NCI-H2081 (cell line): ENCODE measurements at places on chromosomes 1 and 21.

- no peak for DNase-seq
Observed at GRCh38 chr1:27372022-27372807, 2.4 kb downstream of the FCN3 start.

DNA sequence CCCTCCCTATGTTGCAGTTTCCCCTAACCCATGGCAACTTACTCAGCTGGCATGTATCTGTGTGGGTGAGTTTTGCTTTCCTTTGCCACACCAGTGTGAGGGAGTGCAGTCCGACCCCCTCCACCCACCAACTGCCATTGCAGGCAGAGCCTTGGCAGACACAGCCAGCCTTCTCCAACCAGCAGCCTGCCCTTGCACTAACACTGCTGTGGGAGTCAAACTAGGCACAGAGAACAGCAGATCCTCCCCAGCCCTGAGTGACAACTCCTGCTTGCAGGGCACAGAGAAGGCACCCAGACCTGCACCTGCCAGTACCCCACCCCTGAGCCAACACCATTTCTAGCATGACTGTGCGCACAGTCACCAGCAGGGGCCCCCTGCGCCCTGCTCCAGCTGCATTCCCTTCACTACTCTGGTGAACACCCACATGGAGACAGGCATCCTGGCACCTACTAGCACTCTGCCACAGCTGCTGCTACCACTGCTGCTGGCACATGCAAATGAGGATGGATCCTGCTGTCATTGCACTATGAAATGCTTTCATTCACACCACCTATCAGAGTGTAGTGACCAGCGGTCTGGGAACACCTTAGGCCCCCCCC is 98.4 kb downstream of the MAGI3 start:
- DNase-seq: peak; percentile 2

DNA sequence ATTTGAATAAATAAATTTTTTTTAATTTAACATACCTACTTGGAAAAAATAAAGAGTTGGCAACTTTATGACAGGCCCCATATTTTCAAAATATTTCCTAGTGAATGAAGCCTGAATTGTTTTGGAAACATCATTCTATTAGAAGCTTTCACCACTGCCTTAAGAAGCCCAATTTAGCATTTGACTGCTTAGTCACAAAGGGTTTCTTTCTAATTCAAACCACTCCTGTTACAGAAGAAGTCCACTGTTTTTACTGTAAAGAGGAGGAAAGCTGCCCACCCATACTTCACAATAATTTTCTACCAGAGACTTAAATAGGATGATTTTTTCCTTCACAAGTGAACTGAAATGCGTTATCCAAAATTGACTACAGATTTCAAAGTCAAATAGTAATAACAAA is 534.6 kb upstream of the PTBP2 start:
- no peak for DNase-seq

- DNase-seq: no peak
Observed at GRCh38 chr1:20323613-20323920, 32.9 kb downstream of the VWA5B1 start.

- DNase-seq: no peak
Observed at GRCh38 chr1:230985711-230986110, 6.8 kb downstream of the ARV1 start.

DNA sequence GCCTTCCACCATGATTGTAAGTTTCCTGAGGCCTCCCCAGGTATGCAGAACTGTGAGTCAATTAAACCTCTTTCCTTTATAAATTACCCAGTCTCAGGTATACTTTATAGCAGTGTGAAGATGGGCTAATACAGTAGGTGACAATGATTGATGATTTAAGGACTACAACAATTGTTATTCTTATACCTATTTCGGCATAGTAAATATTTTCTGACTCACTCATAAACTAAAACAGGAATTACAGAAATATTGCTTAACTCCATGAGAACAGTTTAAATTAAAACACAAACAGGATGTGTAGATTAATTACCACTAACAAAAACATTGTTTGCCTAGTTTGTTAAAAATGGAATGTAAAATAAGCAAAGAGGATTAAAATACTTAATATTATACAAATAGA is 839.9 kb downstream of the LTN1 start:
- no peak for DNase-seq

DNA sequence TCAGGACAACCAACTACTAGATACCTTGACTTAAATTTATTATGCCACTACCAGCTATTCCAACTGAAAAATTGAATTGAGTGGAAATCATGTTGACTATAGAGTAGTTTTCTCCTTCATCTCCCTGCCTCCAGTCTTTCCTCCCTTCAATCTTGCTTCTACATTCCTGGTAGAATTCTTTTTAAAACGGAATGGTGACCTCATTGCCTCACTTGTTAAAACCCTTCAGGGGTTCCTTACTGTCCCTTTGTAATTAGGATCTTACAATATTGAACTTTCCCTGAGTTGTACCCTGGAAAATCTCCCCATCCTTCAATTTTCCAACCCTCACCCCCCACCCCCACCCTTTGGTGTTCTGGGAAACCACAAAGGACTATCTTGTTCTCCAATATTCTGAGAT is 82.8 kb upstream of the ZNF326 start:
- no peak for DNase-seq

DNA sequence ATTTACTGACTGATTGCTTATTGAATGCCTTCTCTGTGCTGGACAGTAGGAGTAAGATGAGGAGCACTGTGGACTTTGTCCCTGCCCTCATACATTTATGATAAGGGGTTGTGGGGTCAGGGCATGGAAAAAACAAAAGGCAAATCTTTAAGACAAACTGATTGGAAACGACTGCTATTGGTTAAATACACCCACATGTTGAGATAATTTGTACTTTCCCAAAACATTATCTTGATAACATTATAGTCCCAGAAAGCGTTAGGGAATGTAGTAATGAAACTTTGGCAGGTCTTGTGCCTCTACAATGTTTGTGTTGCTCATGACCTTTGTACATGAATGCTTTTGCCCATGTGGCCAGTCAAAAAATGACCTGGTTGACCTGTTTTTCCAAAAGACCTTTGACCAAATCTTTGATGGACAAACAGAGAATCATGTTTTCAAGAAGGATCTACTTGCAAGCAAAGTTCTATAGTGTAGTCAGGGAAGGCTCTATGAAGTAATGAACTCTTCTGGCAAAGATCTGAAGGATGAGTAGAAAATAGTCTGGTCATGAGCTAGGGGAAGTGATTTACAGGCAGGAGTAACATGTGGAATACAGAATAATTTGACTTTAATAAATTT is 50.9 kb downstream of the LEPR start:
- no peak for DNase-seq

DNA sequence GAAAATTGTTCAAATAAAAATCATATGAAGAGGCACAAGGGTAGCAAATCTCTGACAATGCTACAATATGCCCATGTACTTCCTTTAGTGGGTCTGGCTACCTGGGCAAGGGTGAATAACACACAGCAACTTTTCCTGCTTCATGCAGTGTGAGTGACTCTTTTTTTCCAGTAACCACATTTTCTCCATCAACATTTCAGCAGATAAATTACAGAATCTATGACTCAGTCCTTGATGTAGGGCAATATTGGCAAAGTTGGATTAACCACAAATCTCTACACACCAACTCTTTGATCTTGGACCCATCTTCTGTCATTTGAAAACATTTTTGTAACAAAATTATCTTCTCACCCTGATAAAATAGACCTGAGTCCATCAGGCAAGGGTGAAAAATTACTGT is 31.7 kb downstream of the ERICH3 start:
- no peak for DNase-seq

GRCh38 chr1:230735447-230735846 is 11.7 kb upstream of the CAPN9 start:
- DNase-seq: no peak

DNA sequence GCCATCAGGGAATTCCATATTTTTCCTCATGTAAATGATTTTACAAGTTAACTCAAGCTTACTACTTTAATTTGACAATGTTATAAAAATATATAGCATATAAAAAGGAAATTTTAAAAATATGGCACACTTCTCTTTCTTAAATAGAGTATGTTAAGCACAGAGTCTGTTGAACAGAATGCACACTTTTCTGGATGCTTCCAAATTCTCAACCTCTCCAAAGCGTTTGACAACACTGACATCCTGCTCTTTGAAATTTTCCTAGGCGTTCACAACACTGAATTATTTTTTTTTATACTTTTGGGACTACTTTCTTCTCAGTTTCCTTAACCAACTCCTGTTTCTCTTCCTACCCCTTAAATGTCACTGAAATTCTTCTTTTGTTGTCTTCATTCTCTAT is 117.8 kb upstream of the PLXNA2 start:
- no peak for DNase-seq

DNA sequence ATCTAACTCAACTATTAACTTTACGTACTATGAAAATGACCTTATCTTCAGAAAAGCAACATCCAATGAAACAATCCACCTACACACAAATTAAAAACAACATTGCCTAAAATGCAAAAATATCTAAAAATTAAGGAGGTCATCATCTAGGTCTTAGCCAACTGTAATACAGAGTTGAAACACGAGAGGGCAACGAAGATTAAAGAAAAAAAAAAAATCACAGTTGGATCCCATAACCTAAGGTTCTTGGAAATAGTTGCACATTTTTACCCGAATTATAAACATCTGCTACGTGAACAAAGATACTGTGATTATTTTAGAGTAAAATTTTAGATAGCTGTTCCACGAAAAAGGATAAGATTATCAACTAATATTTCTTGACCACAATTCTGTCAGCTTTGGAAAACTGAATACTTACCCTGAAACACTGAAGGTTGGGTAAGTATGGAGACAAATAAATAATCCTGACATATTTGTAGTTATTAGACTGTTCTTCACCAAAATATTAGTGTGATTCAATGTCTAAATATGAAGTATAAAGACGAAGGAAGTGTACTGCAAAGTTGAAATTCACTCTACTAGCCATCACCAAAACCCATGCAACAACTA is 88.0 kb upstream of the AK4 start:
- DNase-seq: no peak

GRCh38 chr21:38740090-38740489 is 65.6 kb upstream of the ETS2 start:
- no peak for DNase-seq
